ENCODE measurements at places on chromosomes 5 and 9.

DNA sequence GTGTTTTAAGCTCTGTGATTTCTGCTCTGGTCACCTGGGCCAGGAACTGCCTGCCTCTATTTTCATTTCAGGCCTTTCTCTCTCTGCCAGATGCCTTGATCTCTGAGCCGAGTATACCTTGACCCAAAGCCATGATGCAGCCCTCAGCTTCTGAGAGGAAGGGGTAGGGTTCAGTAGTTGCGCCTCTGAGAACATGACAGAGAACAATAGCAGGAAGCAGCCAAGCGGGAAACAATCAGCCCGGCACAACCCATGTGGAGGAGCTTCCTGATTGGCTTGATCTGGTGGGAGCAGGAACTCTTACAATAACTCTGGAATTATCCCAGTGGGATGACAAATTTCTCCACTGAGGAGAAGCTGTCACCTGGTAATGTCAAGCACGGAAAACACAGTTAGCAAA lies 127.4 kb downstream of the PALM2AKAP2 start:
- DNase-seq = no peak

DNA sequence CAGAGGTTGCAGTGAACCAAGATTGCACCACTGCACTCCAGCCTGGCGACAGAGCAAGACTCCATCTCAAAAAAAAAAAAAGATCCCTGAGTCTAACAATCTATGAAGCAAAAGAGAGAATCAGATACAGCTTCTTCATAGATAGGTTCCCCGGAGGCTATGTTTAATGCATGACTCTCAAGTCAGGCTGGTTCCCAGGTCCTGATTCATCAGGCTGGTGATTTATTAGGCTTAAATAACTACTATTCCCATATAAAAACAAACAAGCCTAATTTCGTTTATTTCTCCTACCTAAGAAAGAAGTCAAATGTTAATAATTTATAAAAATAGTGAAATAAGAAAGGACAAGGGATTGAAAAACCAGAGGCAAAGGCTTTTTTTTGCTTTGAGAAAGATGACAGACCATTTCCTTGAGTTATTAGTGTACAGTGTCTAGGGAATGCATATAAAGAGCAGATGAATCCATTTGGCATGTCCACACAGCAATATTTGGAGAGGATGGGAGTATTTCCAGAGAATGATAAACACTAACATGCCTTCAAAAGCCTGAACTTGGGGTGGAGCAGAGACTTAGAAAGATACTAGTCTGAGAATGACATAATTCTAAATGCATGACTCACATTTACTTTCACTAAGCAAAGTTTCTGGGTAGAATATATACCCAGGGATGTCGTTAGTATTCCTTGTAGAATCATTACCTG lies 115.3 kb downstream of the NREP start:
- no peak for DNase-seq

- DNase-seq = peak; percentile 50
These were observed 59.1 kb upstream of the PJA2 start for GRCh38 chr5:109468737-109469420.

GRCh38 chr5:94976853-94977252 lies 308.0 kb downstream of the MCTP1 start:
- no peak for DNase-seq

GRCh38 chr5:108728566-108729241 lies 19.0 kb upstream of the FER start:
- DNase-seq = peak; percentile 42

DNA sequence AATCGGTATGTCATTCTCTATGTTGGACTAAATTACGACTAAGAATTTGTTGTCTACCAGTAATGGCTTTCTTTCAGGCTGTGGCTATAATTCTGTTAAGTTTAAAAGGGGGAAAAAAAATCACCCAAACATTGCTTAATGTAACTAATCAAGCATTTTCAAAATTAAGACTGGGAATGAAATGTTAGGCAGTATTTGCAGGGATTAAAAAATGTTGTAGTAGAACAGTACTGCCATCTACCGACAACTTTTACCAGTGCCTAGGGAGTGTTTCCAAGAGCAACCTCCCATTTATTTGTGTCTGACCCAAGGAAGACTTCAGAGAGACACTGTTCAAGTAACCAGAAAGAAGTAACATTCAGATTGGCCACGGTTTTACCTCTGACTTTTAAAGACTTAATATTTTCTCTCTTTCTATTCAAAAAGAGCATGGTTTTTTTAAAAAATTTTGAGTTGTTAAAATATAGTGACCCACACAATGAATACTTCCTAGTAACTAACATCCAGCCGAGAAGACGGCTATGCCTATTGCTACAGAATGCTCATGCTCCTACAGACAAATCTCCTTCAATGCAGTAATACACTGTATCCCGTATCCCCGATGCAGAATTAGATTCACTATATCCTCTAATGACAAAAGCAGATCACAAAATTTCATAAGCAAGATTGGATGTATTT lies 92.4 kb downstream of the ARL15 start:
- no peak for DNase-seq

DNA sequence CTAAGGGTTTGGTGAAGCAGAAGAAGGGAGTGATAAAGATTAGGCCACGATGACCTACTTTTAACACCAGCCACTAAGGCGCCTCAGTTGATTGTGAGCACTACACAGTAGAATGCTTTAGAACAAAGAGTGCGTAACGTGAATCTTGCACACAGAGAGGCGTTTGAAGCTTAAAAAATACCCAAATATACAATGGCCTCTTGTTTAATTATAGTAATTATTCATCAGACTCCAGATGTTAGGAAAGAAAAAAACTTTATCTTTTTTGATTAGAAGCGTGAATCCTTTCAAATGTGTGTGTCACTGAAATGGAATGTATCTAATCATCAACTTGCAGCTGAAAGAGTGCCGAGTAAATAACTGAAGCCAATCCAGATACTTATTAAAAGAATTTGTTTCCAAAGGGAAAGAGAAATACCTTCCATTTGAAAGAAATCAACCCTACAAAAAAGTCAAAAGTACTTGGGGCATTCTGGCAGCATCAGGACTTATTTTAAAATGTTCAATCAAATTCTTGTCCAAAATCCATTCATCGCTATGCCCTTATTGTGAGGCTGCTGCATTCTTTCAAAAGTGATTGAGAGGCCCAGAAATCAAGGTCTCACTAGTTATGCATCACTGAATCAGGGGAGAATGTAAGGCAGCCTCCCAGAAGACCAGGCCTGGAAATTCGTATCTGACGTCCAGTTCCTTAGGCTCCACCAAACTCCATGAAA lies 337.5 kb downstream of the ZNF608 start:
- no peak for DNase-seq

DNA sequence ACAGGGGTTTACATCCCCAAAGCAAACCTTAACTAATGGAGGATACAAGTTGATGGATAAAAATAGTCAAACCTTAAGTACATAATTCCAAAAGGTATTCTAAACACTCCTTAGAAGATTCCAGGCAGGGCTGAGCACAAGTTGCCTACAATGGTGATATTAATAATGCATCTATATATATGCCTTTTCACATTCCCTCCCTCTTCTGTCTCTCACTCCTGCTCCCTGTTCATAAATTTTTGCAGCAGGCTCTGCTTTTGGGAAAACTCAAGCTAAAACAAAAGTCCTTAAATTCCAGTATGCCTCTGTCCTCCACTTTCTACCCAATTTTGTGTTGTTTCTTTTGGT lies 139.4 kb upstream of the CDKN2B start:
- no peak for DNase-seq

GRCh38 chr9:116141864-116142561 lies 11.6 kb upstream of the PAPPA start:
- no peak for DNase-seq

- DNase-seq = no peak
These were observed 185.9 kb upstream of the RASA1 start for GRCh38 chr5:87081511-87082372.

- no peak for DNase-seq
These were observed 9.8 kb downstream of the OCLN start for GRCh38 chr5:69502367-69502766.

GRCh38 chr9:136174779-136175615 lies 29.9 kb downstream of the LHX3 start:
- DNase-seq = no peak

GRCh38 chr5:95669540-95669939 lies 13.3 kb downstream of the SPATA9 start:
- DNase-seq = no peak

GRCh38 chr9:98034593-98035546 lies 21.7 kb upstream of the NANS start:
- DNase-seq = peak; percentile 96

DNA sequence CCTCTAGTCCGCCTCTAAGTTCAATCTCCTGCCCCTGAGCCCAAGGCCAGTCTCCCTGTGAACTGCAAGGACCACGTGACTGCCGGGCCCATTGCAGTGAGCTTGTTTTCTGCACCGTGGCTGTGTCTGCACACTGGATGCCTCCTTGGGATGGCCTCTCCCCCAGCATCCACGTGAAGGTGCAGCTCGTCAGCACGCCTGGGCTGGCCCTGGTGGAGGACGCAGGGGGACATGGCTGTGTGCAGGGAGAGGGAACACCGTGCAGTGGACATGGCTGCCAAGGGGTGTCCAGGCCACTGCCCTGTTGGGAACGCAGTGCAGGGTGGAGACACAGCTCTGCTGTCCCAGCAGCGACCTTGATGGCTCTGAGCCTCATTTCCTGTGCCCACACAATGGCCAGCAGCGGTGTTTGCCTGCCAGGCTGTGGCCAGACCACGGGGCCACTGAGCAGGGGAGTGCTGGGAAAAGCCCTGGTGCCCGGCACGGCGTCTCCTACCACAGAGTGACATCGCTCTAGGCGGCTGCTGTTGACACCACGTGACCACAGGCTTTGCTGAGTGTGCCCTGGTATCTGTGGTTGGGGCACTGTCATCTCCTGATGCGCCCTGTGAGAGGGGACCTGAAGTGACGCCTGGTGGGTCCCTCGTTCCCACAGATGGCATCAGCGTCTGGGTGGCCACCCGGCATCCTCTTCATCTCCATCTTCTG lies 26.9 kb upstream of the EXOC3 start:
- DNase-seq = no peak

- DNase-seq = no peak
These were observed 273.4 kb downstream of the SLIT3 start for GRCh38 chr5:169027501-169028061.

DNA sequence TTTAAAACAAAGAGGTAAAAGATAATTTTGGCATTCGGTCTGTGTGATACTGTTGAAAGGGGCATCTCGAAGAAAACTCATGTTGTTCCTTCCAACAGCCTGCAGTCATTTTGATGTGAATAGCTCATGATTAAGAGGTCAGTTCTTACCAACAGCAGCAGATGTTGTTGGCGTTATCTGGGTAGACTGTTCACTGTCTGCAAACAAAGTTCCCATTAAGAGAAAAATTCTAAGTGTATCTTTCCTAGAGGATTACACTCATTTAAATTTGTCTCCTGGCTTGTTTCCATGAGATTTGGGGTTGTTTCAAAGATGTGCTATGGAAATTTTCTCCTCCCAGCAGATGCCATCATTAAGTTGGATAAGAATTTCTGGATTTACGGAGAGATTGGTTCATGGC lies 138.2 kb upstream of the RORB start:
- no peak for DNase-seq

DNA sequence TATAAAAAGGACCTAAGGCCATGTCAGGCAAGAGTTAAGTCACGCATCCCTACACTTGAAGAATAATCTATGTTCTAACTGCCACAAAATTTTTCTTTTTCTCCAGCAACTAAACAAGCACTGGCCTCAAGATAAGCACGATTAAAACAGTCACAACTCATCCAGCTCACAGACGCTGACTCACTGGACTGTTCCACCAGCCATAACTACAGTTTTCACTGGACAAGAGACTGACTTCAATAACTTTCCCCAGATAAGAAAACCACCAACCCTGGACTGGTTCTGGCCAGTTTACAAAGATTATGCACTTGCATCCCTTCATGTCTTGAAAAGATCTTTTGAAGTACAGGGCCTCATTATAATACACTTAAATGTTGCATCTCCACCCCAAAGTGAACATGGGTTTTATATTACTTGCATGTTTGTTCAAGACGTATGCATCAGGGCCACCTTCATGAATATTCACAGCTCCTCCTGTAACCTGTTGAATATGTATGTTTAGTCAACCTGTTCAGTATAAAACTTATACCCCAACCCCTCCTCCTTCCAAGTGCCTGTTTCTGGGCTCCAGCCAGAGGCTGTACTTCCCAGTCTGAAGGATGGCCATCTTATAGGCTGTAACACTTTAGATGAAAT lies 129.3 kb upstream of the EPB41L4A start:
- DNase-seq = no peak

- no peak for DNase-seq
These were observed 48.6 kb downstream of the CYSTM1 start for GRCh38 chr5:140223567-140223966.

- no peak for DNase-seq
These were observed 86.4 kb downstream of the NR3C1 start for GRCh38 chr5:143316844-143317631.

DNA sequence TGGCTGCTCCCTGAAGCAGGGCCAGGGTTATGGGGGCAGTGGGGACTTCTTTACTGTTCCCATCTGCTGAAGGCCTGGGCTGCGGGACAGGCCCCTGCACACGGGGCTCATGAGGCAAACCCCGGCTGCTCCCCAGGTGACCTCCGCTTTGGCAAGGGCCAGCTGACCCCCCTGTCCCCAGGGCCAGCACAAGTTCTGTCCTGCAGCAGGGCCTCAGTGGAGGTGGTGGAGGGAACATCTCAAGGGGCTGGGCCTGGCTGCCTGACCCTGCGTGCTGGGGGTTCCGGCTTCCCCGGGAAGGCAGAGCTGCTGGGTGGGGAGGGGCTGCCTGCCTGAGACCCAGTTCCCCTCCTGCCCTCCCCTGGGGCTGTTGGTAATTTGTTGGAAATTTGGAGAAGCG lies 67.4 kb upstream of the RNU6ATAC start:
- DNase-seq = no peak

DNA sequence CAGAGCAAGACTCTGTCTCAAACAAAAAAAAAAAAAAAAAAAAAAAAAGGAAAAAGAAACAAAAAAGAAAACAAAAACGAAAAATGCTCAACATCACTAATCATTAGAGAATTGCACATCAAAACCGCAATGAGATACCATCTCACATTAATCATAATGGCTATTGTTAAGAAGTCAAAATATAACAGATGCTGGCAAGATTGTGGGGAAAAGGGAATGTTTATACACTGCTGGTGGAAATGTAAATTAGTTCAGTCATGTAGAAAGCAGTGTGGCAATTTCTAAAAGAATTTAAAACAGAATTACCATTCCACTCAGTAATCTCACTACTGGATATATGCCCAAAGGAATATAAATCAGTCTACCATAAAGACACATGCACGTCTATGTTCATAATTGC lies 50.4 kb upstream of the PRR16 start:
- no peak for DNase-seq

DNA sequence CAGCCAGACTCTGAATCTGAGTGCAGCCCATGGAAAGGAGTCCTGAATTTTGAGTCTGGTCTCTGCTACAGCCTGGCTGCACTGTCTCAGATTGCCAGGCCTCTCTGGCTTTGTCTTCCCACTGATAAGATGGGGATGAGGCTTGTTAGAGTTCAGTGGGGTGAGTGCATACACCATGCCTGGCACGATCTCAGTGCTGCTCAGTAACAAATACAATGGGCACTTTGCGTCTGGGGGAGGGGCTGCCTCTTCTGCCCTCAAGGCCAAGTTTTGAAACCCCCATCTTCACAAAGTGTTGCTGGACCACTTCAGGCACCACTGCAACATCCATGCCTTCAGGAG lies 49.0 kb downstream of the PPARGC1B start:
- no peak for DNase-seq

Data from T-helper 9 cell (primary cell).